NCI-H345 (cell line): ENCODE measurements at places on chromosomes 12 and 14.

DNA sequence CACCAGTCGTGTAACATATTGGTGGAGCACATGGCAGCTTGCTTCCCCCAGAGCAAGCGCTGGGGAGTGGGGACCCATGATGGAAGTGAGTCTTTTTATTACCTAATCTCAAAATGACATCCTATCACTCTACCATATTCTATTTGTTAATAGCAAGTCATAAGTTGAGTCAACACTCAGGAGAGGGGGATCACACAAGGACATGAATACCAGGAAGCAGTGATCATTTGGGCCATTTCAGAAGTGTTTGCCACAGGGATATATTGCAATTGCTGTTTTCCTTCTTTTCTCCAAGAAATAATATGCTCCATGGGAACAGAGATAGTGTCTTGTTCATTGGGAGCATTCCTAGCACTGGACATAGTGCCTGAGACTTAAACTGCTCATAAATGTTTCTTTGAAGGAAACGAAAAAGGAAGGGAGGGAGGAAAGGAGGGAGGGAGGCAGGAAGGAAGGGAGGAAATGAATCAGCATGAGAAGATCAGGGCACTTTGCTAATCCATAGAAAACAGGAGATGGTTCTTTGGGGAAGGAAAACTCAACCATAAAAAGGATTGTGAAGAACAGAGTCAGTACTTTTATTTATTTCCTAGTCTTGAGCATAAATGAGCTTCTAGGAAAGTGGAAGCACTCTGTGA, 39.2 kb upstream of the EEA1 start:
- no peak for DNase-seq

DNA sequence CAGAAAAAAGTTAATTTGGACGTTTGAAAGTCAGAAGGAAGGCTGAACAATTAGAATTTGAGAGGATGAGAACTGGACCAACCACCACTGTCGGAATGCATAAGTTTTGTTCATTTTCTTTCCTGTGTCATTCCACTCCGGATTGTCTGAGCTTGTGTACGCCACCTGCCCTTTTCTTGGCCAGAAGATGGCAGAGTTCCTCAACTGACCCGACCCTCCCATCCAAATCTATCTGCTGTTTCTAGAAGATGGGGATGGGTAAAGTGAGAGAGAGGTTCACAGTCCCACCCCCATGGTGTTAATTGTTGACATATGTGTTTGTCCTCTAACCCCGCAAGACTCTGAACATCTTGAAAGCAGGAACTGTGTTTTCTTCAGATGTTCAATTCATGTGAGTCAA, 388.0 kb downstream of the VRK1 start:
- DNase-seq: no peak

DNA sequence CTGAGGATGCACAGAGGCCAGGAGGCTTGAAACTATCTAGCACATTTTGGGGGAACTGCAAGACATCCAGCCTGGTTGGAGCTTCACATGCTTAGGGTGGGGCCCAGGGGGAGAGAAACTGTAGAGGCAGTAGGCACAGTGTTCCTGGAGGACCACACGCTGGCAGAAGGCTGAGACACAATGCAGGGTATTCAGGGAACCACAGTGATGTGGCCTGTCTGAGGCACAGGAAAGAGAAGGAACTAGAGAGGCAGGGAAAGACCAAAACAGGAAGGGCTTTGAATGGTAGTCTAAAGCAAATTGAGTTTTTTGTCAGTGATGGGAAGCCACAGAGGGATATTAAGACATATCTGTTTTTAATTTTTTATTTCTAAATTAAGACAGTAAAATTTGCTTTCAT, 100.2 kb upstream of the PRICKLE1 start:
- no peak for DNase-seq

DNA sequence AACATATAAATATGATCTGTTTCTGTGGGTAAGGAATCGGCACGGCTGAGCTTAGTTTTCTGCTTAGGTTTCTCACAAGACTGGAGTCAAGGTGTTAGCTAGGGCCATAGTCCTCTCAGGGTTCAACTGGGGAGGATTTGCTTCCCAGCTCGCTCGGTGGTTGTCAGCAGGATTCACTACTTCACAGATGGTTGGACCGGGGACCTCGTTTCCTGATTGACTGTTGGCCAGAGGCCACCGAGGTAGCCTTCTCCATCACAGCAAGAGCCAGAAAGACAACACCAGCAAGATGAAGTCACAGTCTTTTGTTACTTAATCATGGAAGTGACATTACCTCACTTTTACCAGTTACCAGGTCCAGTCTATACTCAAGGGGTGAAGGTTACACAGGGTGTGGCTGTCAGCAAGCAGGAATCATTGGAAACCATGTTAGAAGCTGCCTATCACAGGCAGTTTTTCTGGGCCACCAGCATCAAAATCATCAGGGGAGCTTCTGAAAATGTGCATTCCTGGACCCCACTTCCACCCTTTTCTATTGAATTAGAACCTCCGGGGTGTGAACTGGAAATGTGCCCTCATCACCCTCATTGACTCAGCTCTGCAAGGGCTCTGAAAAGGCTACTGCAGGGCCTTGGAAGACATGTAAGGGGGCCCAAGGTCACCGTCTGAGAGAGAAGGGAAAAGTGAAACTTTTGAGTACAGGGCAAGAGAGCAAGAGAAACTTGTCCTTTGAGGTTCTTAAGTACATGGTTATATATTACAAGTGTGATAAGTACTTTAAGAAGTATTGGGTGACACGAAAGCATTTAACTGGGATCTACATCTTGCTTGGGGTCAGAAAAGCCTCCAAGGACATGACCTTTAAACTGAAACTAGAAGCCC, 10.9 kb downstream of the COPS7A start:
- no peak for DNase-seq

GRCh38 chr12:26102953-26103352, 21.9 kb downstream of the BHLHE41 start:
- DNase-seq: no peak
